Vagina (tissue), 2 donors: ENCODE measurements at places on chromosomes 4 and X.

DNA sequence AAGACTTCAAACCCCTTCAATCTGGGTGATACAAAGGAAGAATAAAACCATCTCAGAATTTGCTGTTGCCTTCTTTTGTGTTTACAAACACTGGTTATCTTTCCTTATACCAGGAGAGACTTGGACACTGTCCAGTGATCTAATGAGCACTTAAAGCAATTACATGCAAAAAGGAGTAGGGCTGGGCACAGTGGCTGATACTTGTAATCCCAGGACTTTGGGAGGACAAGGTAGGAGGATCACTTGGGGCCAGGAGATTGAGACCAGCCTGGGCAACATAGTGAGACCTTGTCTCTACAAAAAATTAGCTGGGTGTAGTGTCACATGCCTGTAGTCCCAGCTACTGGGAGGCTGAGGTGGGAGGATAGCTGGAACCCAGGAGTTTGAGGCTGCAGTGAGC is 95.7 kb upstream of the DRD5 start:
- no peak overlapping the region for H3K27ac ChIP-seq
- no peak for DNase-seq
- H3K36me3 ChIP-seq: no peaks in the 10 kb centered on the region
- no peak overlapping the region for H3K4me3 ChIP-seq
- no peaks in the 10 kb centered on the region for H3K27me3 ChIP-seq

- no peaks in the 10 kb centered on the region for H3K27me3 ChIP-seq
- peak overlapping the region; percentile 79 for H3K27ac ChIP-seq
- peaks cover 18% of the 10 kb centered on the region for H3K4me1 ChIP-seq
- no peak for DNase-seq
- no peaks in the 10 kb centered on the region for H3K36me3 ChIP-seq
These were observed 482 bp downstream of the GSTCD start for GRCh38 chr4:105709081-105709450.

GRCh38 chr4:119118397-119118796 is 17.2 kb upstream of the MYOZ2 start:
- H3K36me3 ChIP-seq: no peaks in the 10 kb centered on the region
- no peak overlapping the region for H3K4me3 ChIP-seq
- H3K27me3 ChIP-seq: no peaks in the 10 kb centered on the region
- no peak overlapping the region for H3K27ac ChIP-seq
- H3K4me1 ChIP-seq: peaks cover 13% of the 10 kb centered on the region

DNA sequence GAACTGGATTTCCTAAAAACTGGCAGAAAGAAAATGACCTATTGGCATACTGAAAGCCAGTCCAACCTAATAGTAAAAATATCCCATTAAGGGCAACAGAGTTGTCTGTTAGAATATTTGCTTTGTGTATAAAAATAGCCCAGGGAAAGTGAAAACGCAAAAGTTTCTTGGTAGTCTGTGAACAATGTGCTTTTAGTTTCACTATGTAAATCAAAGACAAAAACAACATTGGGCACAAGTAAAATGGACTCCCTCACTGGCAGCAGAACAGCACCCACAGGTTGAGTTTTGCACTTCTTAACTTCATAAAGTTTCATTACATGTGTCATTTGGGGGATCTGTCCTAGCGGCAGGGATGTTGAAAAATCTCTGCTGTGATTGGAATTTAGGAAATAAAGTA is 4.3 kb upstream of the FGG start:
- H3K4me1 ChIP-seq: no peaks in the 10 kb centered on the region
- no peak overlapping the region for H3K4me3 ChIP-seq
- no peak for DNase-seq
- no peaks in the 10 kb centered on the region for H3K27me3 ChIP-seq
- no peak overlapping the region for H3K27ac ChIP-seq

DNA sequence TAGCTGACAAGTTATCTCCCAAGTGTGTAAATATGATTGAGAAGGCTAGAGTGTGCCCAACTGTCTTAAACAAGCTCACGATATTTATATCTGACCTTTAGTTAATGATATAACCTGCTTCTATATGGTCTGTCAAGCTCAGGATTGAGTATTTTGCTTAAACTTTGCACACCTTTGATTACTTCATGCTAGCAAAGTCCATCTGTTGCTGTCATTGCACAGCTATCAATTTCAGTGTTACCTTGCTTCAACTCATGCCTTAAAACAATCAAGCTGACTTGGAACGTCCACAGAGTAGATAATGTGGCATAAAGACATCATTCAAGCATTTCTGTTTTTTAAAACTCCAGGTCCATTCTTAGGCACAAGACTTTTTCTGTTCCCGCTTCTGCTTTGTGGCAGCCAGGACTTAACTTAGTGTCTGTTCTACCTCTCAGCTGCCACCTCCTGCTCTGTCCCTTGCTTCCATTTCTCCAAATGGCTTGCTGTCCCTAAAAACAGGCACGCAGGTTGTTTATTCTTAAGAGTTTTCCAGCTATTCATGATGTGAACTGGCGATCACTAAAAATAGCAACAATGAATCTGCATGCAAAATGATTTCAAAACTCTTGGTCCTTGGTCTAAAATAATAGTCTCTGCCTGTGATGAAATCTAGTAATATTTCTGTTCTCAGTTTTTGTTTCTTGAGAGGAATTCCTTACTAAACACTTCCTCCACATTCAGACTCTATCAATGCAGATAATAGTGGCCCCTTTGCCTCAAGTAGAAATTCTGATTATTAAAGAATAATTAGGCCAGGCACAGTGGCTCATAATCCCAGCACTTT is 16.3 kb upstream of the NEIL3 start:
- no peak for DNase-seq
- no peak overlapping the region for H3K4me3 ChIP-seq
- H3K27me3 ChIP-seq: no peaks in the 10 kb centered on the region
- H3K4me1 ChIP-seq: no peaks in the 10 kb centered on the region
- no peaks in the 10 kb centered on the region for H3K36me3 ChIP-seq
- no peak overlapping the region for H3K27ac ChIP-seq

DNA sequence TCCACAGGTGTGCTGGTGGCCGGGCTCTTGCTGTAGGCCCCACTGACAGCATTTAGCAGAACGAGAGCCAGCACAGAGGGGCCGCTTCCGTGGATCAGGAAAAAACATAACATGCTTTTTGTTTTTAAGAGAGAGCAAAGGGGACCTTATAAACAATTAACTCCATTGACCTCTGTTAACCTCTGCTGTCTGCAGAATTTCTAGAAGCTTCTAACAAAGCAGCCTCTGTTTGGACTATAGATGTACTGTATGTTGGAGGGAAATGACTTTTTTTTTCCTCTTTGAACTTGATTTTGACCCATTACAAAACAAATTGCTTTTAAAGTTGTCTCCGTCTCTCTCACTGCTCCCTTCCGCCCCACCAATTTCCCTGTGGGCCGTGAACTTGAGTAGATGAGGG is 210.7 kb downstream of the FRAS1 start:
- peaks cover 5% of the 10 kb centered on the region for H3K36me3 ChIP-seq
- H3K27ac ChIP-seq: no peak overlapping the region

GRCh38 chr4:90883519-90883918 is 756.3 kb downstream of the CCSER1 start:
- no peaks in the 10 kb centered on the region for H3K4me1 ChIP-seq
- no peaks in the 10 kb centered on the region for H3K27me3 ChIP-seq
- no peak for DNase-seq
- H3K4me3 ChIP-seq: no peak overlapping the region
- H3K27ac ChIP-seq: no peak overlapping the region
